Activated CD8-positive, alpha-beta T cell treated with anti-CD3 and anti-CD28 coated beads for 36 hours (primary cell): ENCODE measurements at places on chromosomes 1 and 21. TPM values are rescaled to one million over a fixed set of nuclear protein-coding genes. Genes with fewer than 3 reads are reported as not detected.

Gene NBPF1
- 2.8 TPM for total RNA-seq

Gene ZNF496
- 27.5 TPM for total RNA-seq

Gene GRIK3
- total RNA-seq: not detected

Gene CA6
- 3.9 TPM for total RNA-seq

Gene ZNF697
- total RNA-seq: 0.38 TPM

Gene TARBP1
- 53.9 TPM for total RNA-seq

DNA sequence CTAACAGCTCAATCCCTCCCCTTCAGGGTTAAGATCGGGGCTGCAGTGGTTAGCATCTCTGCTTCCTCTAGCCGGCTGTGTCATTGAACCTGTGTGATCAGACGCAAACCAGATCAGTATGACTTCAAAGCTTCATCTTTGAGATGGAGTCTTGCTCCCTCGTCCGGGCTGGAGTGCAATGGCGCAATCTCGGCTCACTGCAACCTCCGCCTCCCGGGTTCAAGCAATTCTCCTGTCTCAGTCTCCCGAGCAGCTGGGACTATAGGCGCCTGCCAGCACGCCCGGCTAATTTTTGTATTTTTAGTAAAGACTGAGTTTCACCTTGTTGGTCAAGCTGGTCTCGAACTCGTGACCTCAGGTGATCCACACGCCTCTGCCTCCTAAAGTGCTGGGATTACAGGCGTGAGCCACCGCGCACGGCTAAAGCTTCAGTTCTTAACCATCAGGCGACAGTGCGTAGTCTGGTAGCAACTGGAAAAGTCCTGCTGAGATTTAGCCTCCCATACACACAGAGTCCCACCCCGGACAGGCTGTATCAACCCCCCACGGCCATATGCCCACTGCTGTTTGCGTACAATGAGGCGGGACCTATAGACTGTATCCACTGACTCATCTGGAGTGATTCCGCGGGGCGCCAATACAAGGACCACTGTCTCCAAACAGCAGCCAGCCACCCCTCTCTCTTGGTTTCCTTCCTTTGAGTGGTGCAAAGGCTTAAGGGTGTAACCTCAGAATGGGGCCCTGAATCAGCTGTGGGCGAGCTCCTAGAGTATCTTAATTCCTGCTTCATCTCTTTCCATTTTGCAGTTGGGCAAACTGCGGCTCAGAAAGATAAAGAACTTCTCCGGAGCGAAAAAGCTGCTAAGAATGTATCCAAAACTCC is 23.3 kb downstream of the CELA3A start:
- H3K4me3 ChIP-seq: peak overlapping the region; percentile 86
- DNase-seq: peak; percentile 94
- H3K4me1 ChIP-seq: peaks cover 41% of the 10 kb centered on the region

DNA sequence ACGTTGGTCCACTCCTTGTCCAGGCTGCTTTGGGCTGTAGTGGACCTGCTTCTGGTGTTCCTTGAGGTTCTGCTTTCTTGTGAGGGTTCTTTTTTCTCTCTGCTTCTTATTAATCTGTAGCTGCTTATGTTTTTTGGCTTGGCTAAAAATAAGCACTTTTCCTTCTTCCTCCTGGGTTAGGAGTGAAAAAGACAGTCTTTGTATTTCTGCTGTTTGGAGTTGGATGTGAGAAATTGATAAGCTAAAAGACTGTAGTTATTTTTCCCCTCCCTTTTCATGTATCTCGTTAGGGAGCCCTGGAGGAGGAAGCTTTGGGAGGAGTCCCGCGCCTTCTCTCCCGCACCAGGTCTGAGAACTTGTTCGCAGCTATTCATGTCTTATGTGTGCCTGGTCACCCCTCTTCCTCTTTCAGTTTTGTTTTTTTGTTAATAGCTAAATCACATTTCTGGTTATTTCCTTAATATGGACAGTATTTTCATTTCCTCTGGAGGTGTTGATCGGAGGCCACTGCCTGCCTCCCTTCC is 79.0 kb downstream of the GALNT2 start:
- DNase-seq: no peak
- peaks cover 59% of the 10 kb centered on the region for H3K4me1 ChIP-seq
- no peaks in the 10 kb centered on the region for H3K27me3 ChIP-seq
- H3K27ac ChIP-seq: peak overlapping the region; percentile 50
- H3K4me3 ChIP-seq: no peak overlapping the region
- peaks cover 4% of the 10 kb centered on the region for H3K36me3 ChIP-seq

- no peak overlapping the region for H3K4me3 ChIP-seq
- H3K27me3 ChIP-seq: no peaks in the 10 kb centered on the region
- DNase-seq: no peak
- H3K27ac ChIP-seq: no peak overlapping the region
- H3K4me1 ChIP-seq: no peaks in the 10 kb centered on the region
- no peaks in the 10 kb centered on the region for H3K36me3 ChIP-seq
Observed at GRCh38 chr1:103457886-103458455, 67.5 kb upstream of the RNPC3 start.

DNA sequence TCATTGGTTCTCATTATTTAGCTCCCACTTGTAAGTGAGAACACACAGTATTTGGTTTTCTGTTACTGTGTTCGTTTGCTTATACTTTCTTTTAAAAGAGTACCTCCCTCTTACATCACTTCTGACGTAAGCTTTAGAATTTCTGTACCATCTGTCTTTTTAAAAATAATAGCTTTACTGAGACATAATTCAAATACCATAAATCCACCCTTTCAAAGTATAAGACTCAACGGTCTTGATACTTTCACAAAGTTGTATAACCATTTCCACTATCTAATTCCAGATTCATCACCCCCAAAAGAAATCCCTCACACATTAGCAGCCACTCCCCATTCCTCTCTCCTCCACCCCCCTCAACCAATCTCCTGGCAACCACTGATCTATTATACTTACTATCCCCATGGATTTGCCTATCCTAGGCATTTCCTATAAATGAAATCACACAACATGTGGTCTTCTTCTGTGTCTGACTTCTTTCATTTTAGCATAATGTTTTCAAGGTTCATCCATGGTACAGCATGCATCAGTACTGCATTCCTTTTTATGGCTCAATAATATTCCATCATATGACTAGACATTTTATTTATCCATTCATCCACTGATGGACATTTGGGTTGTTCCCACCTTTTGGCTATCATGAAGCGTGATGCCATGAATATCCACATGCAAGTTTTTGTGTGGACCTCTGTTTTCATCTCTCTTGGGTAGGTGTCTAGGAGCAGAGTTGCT is 104.7 kb downstream of the HLCS start:
- H3K36me3 ChIP-seq: no peaks in the 10 kb centered on the region
- H3K27ac ChIP-seq: no peak overlapping the region
- H3K27me3 ChIP-seq: no peaks in the 10 kb centered on the region
- peaks cover 21% of the 10 kb centered on the region for H3K4me1 ChIP-seq
- no peak for DNase-seq

DNA sequence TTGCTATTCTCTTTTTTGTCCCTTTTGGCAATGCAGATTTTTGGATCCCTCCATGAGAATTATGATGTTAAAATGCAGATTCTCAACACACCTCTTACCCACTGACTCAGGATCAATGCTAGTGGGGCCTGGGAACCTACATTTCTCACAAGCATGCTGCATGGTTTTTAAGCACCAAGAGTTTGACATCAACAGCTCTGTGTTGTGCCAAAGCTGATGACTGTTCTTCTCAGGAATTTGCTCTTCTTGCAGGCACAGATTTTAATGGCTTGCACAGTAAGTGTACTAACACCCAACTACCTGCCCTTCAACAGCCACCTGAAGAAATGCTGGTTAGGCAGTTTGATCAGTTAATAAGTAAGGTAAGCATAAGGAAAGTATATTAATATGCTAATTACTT is 468.7 kb downstream of the PTBP2 start:
- DNase-seq: no peak
- no peak overlapping the region for H3K27ac ChIP-seq
- H3K36me3 ChIP-seq: peaks cover 21% of the 10 kb centered on the region
- no peaks in the 10 kb centered on the region for H3K4me1 ChIP-seq
- H3K27me3 ChIP-seq: no peaks in the 10 kb centered on the region
- no peak overlapping the region for H3K4me3 ChIP-seq

DNA sequence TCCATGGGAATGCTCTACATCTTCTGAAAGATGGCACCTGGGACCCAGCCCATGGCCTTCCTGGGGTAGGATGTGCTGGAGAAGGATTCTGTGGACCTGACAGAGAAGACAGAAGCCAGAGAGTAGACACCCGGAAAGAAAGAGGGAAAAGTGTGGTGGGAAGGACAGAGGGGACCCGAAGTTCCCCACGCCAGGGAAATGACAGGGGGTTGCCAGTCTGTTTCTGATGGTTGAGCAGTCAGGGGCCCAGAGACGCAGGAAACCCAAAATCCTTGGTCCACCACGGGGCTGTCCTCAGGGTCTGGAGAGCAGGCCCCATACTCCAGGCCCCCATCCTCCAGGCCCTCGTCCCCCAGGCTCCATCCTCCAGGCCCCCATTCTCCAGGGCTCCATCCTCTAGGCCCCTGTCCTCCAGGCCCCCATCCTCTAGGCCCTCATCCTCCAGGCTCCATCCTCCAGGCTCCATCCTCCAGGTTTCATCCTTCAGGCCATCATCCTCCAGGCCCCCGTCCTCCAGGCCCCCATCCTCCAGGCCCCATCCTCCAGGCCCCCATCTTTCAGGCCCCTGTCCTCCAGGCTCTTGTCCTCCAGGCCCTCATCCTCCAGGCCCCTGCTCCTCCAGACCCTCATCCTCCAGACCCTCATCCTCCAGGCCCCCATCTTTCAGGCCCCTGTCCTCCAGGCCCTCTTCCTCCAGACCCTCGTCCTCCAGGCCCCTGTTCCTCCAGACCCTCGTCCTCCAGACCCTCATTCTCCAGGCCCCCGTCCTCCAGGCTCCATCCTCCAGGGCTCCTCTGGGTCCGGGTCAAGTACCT is 1.0 kb upstream of the TFF2 start:
- no peak overlapping the region for H3K27ac ChIP-seq
- no peak overlapping the region for H3K4me3 ChIP-seq
- no peak for DNase-seq
- no peaks in the 10 kb centered on the region for H3K4me1 ChIP-seq
- H3K27me3 ChIP-seq: no peaks in the 10 kb centered on the region
- peaks cover 2% of the 10 kb centered on the region for H3K36me3 ChIP-seq

DNA sequence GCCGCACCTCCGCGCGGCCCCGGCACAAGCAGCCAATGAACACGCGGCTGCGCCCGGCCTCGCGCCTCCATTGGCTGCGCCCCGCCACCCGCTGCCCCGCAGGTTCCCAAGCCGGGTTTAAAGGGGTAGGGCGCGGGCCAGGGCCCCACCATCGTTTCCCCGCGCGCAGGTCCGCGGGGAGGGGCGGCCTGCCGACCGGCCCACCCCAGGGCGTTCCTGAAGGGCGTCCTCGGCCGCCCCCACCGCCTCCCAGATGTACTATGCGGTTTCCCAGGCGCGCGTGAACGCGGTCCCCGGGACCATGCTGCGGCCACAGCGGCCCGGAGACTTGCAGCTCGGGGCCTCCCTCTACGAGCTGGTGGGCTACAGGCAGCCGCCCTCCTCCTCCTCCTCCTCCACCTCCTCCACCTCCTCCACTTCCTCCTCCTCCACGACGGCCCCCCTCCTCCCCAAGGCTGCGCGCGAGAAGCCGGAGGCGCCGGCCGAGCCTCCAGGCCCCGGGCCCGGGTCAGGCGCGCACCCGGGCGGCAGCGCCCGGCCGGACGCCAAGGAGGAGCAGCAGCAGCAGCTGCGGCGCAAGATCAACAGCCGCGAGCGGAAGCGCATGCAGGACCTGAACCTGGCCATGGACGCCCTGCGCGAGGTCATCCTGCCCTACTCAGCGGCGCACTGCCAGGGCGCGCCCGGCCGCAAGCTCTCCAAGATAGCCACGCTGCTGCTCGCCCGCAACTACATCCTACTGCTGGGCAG is at the start of gene OLIG1:
TSS of gene OLIG1 (plus strand) at position 148 of the 750 bp plus-strand sequence. CDS start at position 254, 106 bp downstream.
- no peaks in the 10 kb centered on the region for H3K36me3 ChIP-seq
- peak; percentile 48 for DNase-seq
- no peak within 1 kb of the TSS for H3K27ac ChIP-seq

- H3K4me1 ChIP-seq: peaks cover 25% of the 10 kb centered on the region
- peak; percentile 40 for DNase-seq
- peaks cover 5% of the 10 kb centered on the region for H3K36me3 ChIP-seq
- H3K4me3 ChIP-seq: no peak overlapping the region
- H3K27me3 ChIP-seq: no peaks in the 10 kb centered on the region
- H3K27ac ChIP-seq: no peak overlapping the region
Observed at GRCh38 chr1:117534995-117535467, 70.8 kb upstream of the TENT5C start.

GRCh38 chr1:221620437-221621384 is 121.2 kb downstream of the DUSP10 start:
- H3K27me3 ChIP-seq: peaks cover 2% of the 10 kb centered on the region
- DNase-seq: no peak
- H3K27ac ChIP-seq: no peak overlapping the region
- no peak overlapping the region for H3K4me3 ChIP-seq
- H3K36me3 ChIP-seq: no peaks in the 10 kb centered on the region

DNA sequence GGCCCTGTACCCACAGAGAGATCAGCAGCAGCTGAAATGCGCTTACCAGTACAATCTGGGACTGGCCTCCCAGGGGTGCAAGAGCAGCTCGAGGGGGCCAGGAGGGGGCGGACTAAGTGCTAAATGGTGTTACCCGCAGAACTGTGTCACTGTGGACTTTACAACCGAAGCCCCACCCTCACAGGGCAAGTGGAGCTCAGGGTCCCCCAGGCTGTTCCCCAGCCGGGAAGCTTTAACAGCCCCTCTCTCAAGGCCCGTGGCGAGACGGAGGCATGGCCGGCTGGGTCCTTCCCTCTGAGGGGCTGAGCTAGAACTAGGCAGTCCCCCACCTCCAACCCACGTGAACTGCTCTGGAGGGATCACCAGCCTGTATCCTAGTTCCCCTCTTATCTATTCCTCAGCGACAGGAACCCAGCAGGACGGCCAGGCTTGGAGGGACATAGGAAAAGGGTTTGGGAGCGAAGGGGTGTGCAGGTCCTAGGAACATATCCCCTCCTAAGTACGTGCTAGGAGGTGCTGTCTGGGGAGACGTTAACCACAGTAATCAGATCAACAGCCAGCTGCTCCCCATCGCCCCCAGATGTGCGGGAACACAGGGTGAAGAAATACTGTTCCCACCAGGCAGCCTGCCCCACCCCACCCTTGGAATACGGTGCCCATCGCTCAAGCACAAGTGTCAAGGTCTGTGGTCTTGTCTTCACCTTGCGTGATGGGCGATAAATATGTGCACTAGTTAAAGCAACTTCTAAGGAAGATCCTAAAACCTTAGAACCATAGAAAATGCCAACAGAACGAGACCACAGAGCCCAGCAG is 24.4 kb downstream of the ZBTB17 start:
- H3K36me3 ChIP-seq: peaks cover 49% of the 10 kb centered on the region
- H3K4me3 ChIP-seq: peak overlapping the region; percentile 62
- H3K4me1 ChIP-seq: peaks cover 92% of the 10 kb centered on the region
- peak; percentile 88 for DNase-seq
- no peaks in the 10 kb centered on the region for H3K27me3 ChIP-seq

- no peaks in the 10 kb centered on the region for H3K27me3 ChIP-seq
- H3K4me1 ChIP-seq: no peaks in the 10 kb centered on the region
- H3K36me3 ChIP-seq: no peaks in the 10 kb centered on the region
- no peak for DNase-seq
- H3K27ac ChIP-seq: no peak overlapping the region
- no peak overlapping the region for H3K4me3 ChIP-seq
Observed at GRCh38 chr1:172163498-172164215, 256.8 kb upstream of the C1orf105 start.

DNA sequence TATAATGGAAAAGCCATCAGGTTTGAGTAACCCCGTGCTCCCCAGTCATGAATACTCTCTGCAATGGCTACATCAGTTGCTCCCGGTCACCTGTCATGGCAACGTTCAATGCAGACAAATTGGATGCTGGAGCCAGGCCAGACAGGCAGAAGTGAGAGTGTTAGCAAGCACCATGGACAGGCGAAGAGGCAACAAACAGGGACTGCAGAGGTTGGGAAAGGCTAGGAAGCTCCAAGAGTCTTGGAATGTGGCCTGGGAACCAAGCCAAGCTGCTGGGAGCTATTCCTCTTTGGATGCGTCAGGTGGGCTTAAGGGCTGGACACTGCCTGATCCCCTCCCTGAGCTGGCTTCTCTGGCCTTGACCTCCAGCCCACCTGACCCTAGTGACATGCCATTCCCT is 102.9 kb downstream of the ACTL8 start:
- no peak overlapping the region for H3K27ac ChIP-seq
- no peak overlapping the region for H3K4me3 ChIP-seq
- DNase-seq: no peak
